ENCODE measurements at places on chromosomes 2 and 18.
A peak's percentile ranks its signal among the peaks of the same experiment; 100 is the strongest.

- DNase-seq, result no peak
Measured at GRCh38 chr2:138187221-138187620, 222.9 kb downstream of the HNMT start.

DNA sequence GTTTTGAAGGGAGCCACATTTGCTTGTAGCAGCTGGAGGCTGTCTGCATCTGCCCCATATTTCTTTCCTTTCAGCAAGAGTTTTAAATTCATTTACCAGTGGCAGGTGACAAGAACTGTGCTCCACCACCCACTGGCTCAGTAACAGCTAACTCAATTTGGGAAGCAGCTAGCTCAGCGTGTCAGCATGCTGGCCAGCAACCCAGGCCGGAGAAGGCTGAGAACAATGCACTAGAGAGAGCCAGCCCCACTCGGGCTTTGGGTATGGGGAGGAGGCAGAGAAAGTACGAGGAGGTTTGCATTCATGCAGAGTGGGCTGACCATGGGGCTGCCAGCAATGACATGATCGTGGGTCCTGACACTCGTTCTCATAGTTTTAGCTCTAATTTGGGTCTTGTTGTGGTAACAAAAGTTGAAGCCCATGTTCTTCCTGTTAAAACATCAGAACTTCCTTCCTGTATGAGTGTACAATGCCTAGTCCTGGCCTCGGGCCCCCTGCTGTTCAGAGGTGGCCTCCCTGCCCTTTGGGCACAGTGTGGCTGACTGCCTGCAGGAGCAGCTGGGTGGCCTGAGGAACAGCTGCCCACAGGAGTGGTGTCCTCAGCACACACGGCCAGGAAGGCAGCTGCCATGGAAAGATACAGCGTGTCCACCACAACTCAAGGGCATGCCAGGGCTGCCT is 23.0 kb downstream of the CDC42EP3 start:
- no peak for DNase-seq

- DNase-seq, result no peak
Measured at GRCh38 chr2:191291471-191291870, 46.3 kb downstream of the MYO1B start.

- no peak for DNase-seq
Measured at GRCh38 chr2:228016402-228016801, 145.0 kb downstream of the DAW1 start.

GRCh38 chr2:85899849-85900248 is 11.1 kb upstream of the ST3GAL5 start:
- no peak for DNase-seq

DNA sequence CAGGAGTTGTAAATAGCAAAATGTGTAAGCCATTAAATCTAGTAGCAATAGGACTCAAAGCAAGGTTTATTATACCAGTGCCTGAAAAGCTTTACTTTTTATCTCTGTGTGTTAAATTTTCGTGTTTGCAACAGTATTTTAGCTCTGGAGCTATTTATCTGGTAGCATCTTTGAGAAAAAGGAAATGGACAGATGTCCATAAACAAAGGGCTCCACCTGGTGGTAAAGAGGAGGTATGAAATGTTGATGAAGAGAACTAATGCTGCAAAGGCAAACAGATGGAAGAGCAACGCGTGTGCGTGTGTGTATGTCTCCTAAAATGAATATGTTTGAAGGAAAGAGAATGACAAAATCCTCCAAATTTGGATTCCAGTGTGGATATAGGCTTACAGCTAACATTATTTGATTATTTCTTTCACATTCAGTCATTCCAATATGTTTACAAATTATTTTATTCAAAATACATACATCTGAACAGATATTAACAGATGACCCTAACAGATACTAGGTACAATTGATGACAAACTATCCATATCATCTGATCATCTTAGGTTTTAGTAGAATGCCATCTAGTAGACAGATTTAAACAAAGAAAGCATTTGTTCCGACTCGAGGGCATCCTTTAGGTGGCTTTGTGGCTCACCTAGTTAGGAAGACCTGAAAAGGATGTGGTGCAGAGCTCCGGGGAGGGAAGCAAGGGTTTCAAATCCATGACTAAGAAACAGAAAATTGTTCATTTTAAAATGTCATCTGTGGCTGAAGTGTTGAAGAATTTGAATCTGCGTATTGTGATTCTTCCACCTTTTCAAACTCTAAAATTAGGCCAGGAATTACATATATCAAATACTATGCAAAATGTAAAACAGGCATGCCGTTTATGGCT is 383.3 kb downstream of the MTX2 start:
- peak; percentile 68 for DNase-seq

DNA sequence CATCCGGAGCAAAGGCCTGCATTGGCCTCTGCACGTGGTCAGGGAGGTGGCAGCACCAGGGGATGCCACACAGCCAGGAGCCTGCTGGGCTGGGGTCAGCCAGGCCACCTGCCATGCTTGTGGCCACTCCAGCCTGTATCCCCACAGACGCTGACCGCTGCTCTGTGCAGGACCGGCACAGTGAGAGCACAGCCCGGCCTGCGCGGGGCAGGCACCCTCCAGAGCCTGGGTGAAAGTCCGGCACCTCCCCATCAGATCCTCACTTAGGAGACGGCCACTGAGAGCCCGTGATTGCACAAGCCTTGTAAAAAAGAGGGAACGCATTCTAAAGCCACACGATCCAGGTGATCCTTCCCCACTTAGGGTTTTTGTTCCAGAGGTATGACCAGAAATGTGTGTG is 42.2 kb downstream of the TWIST2 start:
- no peak for DNase-seq

GRCh38 chr2:54528311-54528955 is 72.3 kb downstream of the SPTBN1 start:
- peak; percentile 65 for DNase-seq

GRCh38 chr2:67950919-67951318 is 111.9 kb downstream of the C1D start:
- no peak for DNase-seq

DNA sequence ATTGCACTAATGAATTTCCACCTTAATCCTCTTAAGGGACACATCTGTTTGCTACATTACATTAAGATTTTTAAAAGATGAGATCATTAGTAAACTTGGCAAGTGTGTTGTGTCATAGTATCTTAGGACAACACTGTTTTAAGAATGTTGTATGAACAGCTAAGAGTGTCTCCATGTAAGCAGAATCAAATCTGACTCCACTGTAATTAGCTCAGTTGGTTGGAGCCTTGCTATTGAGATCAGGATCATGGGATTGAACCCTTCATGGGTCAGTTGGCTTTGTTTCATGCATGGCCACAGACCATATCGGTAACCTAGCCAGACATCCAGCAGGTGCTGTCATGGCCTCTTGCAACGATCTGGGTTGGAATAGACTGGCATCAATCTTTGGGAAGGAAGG is 5.2 kb downstream of the FHOD3 start:
- no peak for DNase-seq

DNA sequence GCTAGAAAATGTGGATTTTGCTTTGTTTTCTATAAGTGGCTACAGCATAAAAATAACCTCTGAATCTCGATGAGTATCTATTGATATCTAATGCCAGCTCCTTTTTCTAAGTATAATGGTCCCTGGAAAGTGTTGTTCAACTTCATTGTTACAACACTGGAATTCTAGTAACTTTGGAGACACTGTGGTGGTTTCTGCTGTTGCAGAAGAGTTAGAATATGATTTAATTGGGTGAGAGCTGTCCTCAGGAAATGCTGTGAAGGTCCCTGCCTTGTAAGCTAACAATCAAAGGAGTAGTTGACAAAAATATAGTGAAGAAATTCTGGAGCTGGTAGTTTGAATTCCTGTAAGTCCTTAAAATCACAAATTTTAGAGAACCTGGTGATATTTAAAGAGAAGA is 62.1 kb downstream of the C18orf63 start:
- no peak for DNase-seq

DNA sequence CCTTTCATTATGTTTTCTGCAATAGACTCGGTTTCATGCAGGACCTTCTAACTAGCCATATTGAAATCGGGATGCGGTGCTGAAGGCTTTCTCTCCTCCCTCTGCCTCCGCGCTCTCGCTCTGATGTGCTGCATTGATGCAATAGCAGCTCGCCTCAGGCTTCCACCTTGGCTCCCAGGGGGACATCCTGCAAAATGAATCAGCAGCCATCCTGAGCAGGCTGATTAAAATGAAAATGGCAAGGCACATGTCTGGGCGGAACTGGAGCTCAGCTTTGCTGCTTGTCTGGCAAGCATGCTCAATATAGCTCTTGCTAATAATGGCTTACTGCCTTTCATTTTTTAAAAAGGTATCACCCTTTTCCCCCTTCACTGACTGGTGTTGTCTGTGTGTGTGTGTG is 806 bp upstream of the MYT1L start:
- no peak for DNase-seq

DNA sequence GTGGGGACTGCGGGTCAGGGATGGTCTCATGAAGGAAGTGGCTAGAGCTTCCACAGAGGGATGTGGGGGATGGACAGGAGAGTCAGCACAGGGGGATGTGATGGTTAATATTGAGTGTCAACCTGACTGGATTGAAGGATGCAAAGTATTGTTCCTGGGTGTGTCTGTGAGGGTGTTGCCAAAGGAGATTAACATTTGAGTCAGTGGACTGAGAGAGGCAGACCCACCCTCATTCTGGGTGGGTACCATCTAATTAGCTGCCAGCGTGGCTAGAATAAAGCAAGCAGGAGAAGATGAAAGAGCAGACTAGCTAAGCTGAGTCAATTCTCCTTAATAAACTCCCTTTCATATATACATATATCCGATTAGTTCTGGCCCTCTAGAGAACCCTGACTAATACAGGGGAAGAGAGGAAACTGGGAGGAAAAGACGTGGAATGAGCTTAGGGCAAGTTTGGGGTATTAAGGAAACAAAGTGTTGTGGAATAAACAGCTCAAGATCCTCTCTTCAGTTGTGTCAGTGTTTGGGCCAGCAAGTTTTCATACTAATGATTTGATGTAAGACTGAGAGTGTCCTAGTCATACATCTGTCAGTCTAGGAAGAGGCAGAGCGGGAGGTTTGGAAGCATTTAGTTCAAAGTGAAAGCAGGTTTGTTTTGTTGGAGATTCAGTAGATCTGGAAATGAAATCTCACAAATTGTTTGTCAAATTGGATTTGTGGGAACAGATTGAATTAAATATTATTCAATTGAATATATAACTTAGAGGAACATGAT is 135.2 kb upstream of the NT5C1B start:
- no peak for DNase-seq

DNA sequence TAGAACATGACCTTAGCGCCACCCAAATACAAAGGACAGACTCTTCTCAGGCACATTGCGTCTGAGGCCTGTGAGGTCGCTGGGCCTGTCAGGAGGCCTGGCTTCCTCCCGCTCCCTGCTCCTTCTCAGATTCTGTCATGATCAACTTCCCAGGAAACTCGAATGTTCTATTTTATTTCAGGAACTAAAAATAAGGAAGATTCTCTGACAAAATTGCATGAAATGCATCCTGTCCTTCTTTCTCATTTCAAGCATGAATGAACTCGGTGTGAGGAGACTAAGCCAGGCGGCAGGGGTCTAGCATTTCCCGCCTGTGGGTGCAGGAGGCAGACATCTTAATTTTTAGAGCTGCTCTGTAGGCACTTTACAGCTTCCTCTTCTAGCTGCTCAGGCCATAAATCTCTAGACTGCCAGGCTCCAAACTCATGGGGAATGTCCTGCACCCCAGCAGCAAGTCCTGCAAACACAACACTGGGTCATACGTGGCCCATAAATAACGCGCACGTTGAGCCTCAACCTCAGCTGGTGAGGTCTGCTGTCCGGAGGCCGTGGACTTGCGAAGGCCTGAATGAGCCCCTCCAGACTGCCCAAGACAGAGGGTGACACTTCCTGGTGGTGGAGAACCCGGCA is 109.7 kb upstream of the ZNF236 start:
- DNase-seq, result no peak

DNA sequence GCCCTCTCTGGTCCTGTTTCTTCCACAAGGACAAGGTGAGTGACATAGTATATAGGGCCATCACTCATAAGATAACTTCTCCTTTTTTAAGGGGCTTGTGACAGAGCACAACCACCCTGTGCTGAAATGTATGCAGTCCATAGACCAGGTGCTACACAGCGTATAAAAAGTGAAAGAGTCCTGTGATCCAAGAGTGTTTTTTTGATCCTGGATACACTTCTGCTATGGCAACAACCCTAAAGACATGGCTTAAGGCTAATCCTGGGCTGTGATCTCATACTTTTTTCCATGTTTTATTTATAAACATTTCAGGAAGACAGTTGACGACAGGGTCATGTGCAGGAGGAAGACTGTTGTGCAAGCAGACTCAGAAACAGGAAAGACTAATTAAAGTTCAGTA is 400.5 kb upstream of the TCF4 start:
- peak; percentile 11 for DNase-seq

- no peak for DNase-seq
Measured at GRCh38 chr2:197354169-197354558, 43.6 kb upstream of the ANKRD44 start.

GRCh38 chr2:11829947-11830707 is 83.7 kb downstream of the LPIN1 start:
- peak; percentile 97 for DNase-seq

- DNase-seq, result no peak
Measured at GRCh38 chr2:126446106-126446695, 209.8 kb upstream of the GYPC start.

GRCh38 chr2:51013933-51014526 is 17.9 kb downstream of the NRXN1 start:
- no peak for DNase-seq

DNA sequence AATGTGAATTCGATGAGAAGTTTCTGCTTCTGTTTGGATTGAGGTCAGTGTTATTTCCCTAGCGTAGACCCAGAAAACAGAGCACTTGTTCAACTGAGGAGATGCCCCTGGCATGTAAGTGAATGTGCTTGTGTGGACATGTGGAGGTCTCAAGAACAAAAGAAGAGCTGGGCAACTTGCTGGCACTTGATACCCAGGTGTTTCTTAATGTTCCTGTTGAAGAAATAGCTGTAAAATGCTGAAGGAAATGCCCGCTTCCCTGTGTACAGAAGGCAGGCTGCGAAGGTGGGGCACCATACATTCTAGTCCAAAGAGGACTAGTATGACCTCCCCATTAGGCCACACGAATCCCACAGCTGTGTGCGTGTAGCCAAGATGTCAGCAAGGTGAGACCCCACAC is 9.8 kb upstream of the LBH start:
- no peak for DNase-seq

DNA sequence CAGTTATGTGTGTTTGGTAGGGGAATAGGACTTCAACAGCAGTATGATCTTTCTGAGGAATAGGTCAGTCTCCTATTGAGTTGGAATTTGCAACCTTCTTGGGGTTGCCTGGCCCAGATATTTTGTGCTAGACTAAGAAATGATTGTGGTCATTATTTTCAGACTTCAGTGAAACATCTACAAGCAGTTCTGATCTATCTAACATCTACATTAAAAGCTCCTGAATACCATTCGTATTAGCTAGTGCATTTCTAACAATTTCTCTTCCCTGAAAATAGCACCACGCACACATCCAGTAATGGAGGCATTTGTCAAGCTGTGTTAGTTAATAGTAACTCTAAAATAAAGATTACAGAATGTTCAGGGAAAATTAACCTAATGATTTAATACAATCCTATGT is 179.3 kb downstream of the FIGN start:
- peak; percentile 28 for DNase-seq

GRCh38 chr18:22165603-22166068 is 3.8 kb upstream of the GATA6 start:
- DNase-seq, result no peak

All from fibroblast of skin of right quadriceps (primary cell).